ENCODE measurements at places on chromosomes 7 and 10. TPM values are rescaled to one million over a fixed set of nuclear protein-coding genes. Genes with fewer than 3 reads are reported as not detected.

HOXA7 gene
- total RNA-seq, result 1.3 TPM

DNA sequence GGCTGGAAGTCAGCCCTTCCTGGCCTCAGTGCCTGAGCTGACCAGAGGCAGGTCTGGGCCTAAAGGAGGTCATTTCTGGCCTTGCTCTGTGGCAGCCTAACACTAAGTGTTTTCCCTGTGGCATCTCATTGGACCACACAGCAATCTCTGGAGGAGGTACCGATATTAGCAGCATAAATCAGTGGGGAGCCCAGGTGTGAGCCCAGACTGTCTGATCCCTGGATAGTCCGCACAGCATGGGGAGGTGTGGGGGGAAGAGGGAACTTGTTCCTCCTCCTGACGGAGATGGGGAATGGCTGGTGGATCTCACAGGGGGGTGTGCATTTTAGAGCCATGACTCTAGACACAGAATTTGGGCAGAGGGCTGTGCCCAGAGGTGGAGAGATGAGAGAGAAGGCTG, 11.0 kb upstream of the PPIF start:
- no peak overlapping the region for H3K27ac ChIP-seq
- no peaks in the 10 kb centered on the region for H3K27me3 ChIP-seq
- H3K4me3 ChIP-seq, result no peak overlapping the region
- H3K4me1 ChIP-seq, result no peaks in the 10 kb centered on the region

DNA sequence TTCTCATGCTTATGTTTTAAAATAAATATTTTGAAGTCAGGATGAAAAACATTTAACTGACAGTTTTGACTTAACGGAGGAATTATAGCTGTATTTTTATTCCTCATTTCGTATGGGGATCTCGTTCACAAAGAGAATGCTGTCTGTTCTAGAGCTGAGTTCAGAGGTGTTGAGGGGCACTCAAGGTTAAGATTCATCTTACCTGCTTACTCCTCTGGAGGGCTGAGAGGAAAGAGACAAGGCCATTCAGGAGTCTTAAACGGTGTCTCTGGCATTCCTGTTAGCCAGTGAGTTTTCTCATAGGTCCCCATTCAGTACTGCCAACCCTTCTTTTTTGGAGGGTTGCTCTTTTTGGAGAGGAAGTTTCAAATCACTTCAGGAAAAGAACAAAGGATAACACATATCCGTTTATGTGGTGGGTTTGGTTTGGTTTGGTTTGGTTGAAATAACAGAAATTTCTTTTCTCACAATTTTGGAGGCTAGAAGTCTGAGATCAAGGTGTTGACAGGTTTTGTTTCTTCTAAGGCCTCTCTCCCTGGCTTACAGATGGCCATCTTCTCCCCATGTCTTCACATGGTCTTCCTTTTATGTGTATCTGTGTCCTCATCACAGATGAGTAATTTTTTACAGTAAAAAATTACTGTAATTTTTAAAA, 23.1 kb downstream of the CALHM2 start:
- no peak overlapping the region for H3K27ac ChIP-seq
- no peak for ATAC-seq
- H3K4me3 ChIP-seq, result no peak overlapping the region

GRCh38 chr10:27242951-27243551, 2.5 kb upstream of the ACBD5 start:
- H3K4me1 ChIP-seq, result no peaks in the 10 kb centered on the region
- ATAC-seq, result no peak
- H3K27ac ChIP-seq, result peak overlapping the region; percentile 94

GIMAP4 gene
- 24.4 TPM for total RNA-seq

TEX36 gene
- not detected for total RNA-seq

SNCG gene
- total RNA-seq, result 24.1 TPM

IFIT3 gene
- total RNA-seq, result 9.5 TPM

LMBR1 gene
- 56.8 TPM for total RNA-seq

SMNDC1 gene
- 12.0 TPM for total RNA-seq

DNA sequence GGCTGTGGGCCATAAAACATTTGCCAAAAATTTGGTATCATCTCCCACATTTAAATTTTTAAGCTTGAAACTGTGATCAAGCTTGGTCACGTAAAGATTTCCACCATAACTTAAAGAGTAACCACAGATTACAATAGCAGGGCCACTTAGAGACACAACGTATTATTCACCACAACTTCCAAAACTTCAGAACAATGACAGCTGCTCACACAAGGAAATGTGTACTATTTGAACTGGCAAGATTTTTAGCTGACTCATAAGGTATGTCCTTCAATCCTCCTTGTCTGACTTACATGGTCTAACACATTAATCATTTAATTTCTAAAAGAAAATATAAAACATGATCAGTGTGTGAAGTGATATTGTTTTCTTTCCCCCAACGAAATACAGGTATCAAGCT, 234.5 kb downstream of the PARD3 start:
- H3K4me1 ChIP-seq, result peaks cover 7% of the 10 kb centered on the region
- H3K27ac ChIP-seq, result no peak overlapping the region
- no peak overlapping the region for H3K4me3 ChIP-seq
- no peak for ATAC-seq
- H3K36me3 ChIP-seq, result no peaks in the 10 kb centered on the region

DNA sequence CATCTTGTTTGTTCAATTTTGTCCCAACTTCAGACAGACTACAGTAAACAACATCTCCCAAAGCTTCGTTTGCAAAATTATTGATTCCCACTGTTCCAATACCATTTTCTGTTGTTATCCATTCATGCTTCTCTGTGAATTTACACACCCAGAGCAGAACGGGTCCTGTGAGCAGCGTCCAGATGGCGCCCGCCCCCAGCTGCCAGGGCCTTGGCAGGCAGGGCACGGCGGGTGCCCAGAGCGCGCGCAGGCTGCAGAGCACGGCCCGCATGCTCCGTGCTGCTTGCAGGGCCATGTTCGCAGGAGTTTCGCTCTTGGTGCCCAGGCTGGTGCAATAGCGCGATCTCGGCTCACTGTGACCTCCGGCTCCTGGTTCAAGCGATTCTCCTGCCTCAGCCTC, 32.5 kb upstream of the SEPTIN7 start:
- no peaks in the 10 kb centered on the region for H3K4me1 ChIP-seq
- no peak overlapping the region for H3K27ac ChIP-seq
- H3K27me3 ChIP-seq, result no peaks in the 10 kb centered on the region
- no peak overlapping the region for H3K4me3 ChIP-seq

VWA2 gene
- total RNA-seq, result not detected

DNA sequence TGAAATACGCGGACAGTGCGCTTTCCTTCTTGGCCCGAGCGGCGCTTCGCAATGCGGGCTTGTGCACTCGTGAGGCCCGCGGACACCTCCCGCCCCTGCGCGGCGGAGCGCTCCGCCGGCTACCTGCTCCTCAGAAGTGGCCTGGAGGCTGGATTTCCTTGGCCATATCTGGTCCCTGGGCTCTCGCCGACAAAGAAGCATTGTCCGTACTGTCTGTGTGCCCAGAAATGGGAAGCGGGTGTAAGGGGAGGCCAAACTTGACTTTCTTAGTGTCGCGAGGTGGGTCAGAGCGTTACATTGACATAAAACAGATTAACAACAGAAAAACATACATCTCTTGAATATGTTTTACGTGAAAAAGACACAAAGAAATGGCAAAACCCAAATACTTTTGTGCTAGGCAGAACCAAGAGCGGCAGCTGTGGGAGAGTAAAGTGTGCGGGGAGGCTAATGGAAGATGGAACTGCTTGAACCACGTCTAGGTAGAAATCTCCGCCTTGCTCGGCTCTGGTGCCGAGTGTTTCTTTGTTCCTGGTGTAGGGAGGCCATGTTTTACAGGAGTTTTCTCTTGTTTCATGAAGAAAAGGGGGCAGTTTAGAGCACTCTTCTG, 1.4 kb downstream of the LANCL2 start:
- ATAC-seq, result peak; percentile 23
- peak overlapping the region; percentile 98 for H3K4me3 ChIP-seq
- no peaks in the 10 kb centered on the region for H3K36me3 ChIP-seq
- H3K27ac ChIP-seq, result peak overlapping the region; percentile 100
- H3K4me1 ChIP-seq, result peaks cover 31% of the 10 kb centered on the region
- H3K27me3 ChIP-seq, result no peaks in the 10 kb centered on the region

CDH23 gene
- 12.4 TPM for total RNA-seq

DNA sequence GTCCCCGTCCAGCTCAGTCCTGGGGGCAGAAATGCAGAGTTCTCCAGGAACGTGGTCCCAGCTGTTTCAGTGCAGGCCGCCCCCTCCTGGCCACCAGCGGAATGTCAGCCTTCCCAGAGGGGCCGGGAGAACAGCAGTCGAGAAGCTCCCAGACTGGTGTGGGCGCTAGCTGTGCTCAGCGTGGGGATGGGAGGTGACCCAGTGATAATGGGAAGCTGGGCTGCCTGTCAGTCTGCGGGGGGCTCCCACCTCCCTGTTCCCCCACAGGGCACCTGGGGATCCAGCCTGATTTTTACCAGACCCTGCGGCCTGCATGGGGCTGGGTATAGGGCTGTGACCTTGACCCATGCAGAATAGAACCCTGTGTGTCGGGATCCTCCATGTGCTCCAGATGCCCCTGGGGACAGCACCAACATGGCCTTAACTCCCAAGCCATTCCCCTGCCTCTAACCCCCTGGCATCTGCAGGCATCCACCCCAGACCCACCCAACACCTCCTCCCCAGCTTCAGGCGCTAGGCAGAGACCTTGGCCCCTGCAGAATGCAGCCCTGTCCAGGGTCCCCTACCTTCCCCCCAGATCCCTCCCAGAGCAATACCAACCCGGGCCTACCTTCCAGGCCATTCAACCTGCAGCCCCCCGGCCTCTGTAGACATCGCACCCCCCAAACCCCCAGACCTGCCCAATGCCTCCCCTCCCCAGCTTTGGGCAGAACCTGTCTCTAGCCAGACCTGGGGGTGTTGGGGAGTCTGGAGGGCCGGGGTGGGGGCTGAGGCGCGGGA, 880 bp upstream of the ELN start:
- no peaks in the 10 kb centered on the region for H3K36me3 ChIP-seq
- peak overlapping the region; percentile 88 for H3K27ac ChIP-seq
- peak overlapping the region; percentile 70 for H3K4me3 ChIP-seq
- ATAC-seq, result peak; percentile 44

- no peaks in the 10 kb centered on the region for H3K4me1 ChIP-seq
- ATAC-seq, result no peak
- H3K4me3 ChIP-seq, result no peak overlapping the region
- no peak overlapping the region for H3K27ac ChIP-seq
- H3K36me3 ChIP-seq, result no peaks in the 10 kb centered on the region
Observed at GRCh38 chr10:124305131-124305530, 113.6 kb downstream of the OAT start.

GRCh38 chr7:17150018-17150417, 148.4 kb upstream of the AHR start:
- H3K27ac ChIP-seq, result no peak overlapping the region
- ATAC-seq, result no peak
- no peak overlapping the region for H3K4me3 ChIP-seq
- no peaks in the 10 kb centered on the region for H3K4me1 ChIP-seq

- no peak overlapping the region for H3K4me3 ChIP-seq
- H3K27ac ChIP-seq, result peak overlapping the region; percentile 9
- ATAC-seq, result no peak
- H3K4me1 ChIP-seq, result no peaks in the 10 kb centered on the region
- H3K36me3 ChIP-seq, result no peaks in the 10 kb centered on the region
Observed at GRCh38 chr10:112362833-112363232, 11.1 kb upstream of the ACSL5 start.

DNA sequence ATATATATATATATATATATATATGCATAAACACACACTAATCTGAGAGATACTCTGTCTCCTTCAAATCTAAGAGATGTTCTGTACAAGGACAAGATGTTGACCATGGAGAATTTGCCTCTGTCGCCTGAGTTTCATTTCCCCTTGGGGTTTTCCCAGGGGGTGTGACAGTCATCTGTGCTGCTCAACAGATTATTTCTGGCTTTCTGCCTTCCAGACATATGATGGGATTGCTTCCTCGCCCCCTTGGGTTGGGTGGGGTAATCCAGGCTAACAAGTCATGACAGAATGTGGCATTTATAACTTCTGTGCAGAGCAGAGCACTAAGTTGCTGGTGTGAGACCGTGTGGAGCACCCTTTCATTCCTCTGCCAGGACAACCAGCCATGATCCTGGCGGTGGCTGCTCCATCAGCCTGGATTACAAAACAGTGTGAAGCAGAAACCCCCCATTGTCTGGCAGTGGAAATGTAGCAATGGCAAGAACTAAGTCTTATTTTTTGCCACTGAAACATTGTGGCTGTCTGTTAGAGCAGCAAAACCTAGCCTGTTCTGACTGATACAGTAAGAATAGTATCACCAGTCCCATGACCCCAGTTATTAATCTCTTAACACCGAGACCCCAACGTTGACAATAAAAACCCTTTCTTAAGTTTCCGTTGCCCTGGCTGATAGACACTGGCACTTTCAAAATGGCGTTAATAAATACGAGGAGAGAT, 13.7 kb upstream of the USP6NL start:
- H3K27me3 ChIP-seq, result no peaks in the 10 kb centered on the region
- H3K4me3 ChIP-seq, result no peak overlapping the region
- H3K27ac ChIP-seq, result no peak overlapping the region
- ATAC-seq, result no peak
- no peaks in the 10 kb centered on the region for H3K4me1 ChIP-seq

- H3K4me1 ChIP-seq, result no peaks in the 10 kb centered on the region
- no peaks in the 10 kb centered on the region for H3K36me3 ChIP-seq
- no peak overlapping the region for H3K4me3 ChIP-seq
- no peak overlapping the region for H3K27ac ChIP-seq
- no peaks in the 10 kb centered on the region for H3K27me3 ChIP-seq
Observed at GRCh38 chr7:156665101-156665500, 24.5 kb downstream of the RNF32 start.

DNA sequence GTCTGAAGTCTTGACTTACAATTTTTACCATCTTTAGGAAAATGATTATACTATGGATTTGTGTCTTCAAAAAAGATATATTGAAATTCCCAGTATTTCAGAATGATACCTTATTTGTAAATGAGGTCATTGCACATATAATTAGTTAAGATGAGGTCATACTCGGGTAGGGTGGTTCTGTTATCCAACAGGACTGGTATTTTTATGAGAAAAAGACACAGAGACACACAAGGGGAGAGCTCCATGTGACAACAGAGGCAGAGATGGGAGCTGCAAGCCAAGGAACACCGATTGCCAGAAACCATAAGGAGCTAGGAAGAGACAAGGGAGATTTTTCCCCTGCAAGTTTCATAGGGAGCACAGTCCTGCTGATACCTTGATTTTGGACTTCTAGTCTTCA, 356.9 kb downstream of the ARL4A start:
- H3K27ac ChIP-seq, result no peak overlapping the region
- no peak for ATAC-seq
- no peak overlapping the region for H3K4me3 ChIP-seq
- H3K27me3 ChIP-seq, result no peaks in the 10 kb centered on the region
- no peaks in the 10 kb centered on the region for H3K36me3 ChIP-seq

DNA sequence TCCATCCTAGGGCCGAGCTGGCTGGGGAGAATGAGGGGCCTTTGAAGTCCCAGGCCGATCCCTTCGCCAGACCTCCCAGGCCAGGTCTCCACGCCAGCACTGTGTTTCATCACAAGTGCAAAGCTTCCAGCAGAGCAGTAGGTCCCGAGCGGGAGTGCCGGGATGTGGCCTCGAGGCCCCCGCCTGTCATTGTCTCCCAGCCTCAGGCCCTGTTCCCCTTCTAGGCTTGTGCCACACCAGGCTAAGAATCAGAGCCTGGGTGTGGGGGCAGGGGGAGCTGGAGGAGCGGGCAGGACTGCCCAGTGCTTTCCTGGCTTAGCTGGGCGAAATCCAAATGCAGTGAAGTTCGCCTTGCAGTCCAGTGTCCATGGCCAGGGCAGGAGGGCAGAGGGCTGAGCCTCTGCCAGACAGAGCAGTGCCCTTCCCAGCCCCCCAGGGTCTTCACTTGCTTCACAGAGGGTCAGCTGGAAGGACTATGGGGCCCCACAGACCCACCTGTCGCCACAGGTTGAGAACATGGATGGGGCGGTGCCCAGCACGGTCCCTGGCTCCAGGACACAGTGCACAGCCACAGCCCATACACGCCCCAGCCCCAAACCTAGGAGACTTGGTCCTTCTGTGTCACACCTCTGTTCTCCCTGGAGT, 20.2 kb upstream of the PFKFB3 start:
- peak; percentile 66 for ATAC-seq
- H3K36me3 ChIP-seq, result no peaks in the 10 kb centered on the region
- no peak overlapping the region for H3K4me3 ChIP-seq

SPDYE5 gene
- total RNA-seq, result not detected

Data from gastroesophageal sphincter (tissue), 4 donors.